ENCODE measurements at places on chromosomes 7 and 10.

DNA sequence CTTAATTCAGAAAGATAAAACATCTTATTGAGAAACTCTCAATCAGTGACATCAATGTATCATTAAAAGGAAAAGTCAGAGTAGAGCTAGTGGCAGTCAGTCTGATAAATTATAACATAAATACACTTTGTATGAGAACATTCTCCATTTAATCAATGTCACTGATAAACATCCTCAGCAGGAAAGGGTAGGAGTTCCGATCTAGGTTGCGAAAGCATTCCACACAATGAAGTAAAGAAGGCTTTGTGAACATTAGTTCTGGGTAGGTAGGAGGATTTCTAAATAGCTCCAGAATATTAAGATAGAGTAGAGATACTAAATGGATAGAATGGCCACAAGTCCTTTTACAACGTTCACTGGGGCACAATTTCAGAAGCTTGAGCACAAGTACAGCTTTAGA is 179.7 kb upstream of the MALRD1 start:
- no peak for DNase-seq

GRCh38 chr7:14717816-14718215 is 184.7 kb downstream of the DGKB start:
- no peak for DNase-seq

DNA sequence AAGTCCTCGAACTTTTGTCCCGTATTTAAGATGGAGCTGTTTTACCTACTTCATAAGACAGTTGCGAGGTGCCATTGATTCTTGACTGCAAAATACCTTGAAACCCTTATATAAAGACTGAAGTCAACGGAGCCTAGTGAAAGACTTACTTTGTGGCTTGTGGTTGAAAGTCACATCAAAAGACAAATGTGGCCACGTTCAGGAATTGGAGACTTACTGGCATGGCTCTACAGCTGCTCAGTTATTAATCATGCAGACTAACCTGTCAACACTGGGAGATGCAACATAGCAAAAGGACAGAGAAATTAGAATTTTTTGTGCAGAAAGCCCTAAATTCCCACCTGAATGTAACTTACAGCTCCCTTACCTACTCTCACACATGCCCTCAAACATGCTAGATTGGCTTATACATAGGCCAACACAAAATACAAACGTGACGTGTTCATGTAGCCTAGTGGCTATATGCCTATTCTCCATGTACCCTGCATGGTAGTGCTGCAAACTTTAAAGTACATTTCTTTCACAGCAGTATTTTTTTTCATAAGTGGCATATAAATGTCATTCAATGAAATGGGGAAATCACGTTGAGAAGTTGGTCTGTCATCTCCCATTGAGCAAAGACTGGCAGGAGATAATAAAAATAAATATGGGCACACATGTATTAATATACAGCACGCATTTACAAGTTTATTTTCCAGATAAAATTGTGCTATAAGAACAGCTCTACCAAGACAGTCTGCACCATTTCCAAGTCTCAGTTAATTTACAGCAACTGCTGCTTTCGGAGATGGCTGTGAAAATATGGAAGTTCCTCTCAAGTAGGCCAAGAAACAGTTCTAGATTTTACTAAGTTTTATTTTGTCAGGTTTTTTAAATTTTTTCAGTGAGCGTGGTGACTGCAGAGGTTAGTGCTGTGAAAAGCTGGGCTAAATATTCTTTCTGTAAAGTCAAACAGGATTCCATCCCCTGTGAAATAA is 170.4 kb upstream of the C7orf33 start:
- DNase-seq, result no peak

DNA sequence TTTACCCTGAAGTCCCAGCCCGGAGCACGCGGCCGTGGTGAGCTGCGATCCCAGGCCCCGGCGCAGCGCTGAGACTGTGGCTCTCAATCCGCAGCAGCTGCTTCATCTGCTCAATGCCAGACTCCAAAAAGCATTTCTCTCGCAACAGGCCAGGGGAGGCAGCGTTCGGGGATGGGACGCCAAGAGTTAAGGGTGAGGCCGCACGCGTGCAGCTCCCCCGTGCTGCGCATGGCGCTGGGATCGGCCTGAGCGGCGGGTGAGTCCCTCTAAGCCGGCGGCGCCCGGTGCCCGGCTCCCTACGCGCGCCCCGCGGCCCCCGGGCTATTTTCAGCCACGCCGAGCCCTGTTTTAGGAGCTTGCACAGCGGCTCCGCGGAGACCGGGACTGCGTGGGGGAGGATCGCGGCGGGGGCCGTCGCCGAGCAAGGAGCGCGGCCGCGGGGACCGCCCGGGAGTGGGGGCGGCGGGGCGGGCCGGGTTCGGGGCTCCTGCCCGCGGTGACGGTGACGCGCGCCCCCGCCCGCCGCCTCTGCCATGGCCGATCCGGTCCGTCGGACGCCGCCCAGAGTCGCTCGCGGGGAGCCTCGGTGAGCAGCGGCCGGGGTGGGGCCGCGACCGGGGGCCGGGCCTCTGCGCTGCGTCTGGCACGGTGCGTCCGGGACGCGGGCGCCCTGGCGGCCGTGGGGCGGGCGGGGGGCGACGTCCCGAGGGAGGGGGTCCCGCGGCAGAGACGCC is 29.4 kb upstream of the JAKMIP3 start:
- DNase-seq, result no peak

GRCh38 chr10:30806850-30807249 is 177.3 kb upstream of the LYZL2 start:
- DNase-seq, result no peak

GRCh38 chr10:28837613-28838390 is 160.5 kb downstream of the BAMBI start:
- no peak for DNase-seq

GRCh38 chr10:63633677-63634487 is 112.7 kb downstream of the REEP3 start:
- no peak for DNase-seq

GRCh38 chr10:23192712-23193434 is 761 bp downstream of the PTF1A start:
- DNase-seq, result no peak

- DNase-seq, result no peak
Observed at GRCh38 chr7:45973725-45974532, 52.9 kb upstream of the IGFBP3 start.

- DNase-seq, result no peak
Observed at GRCh38 chr7:135389971-135390370, 119.9 kb downstream of the CNOT4 start.

DNA sequence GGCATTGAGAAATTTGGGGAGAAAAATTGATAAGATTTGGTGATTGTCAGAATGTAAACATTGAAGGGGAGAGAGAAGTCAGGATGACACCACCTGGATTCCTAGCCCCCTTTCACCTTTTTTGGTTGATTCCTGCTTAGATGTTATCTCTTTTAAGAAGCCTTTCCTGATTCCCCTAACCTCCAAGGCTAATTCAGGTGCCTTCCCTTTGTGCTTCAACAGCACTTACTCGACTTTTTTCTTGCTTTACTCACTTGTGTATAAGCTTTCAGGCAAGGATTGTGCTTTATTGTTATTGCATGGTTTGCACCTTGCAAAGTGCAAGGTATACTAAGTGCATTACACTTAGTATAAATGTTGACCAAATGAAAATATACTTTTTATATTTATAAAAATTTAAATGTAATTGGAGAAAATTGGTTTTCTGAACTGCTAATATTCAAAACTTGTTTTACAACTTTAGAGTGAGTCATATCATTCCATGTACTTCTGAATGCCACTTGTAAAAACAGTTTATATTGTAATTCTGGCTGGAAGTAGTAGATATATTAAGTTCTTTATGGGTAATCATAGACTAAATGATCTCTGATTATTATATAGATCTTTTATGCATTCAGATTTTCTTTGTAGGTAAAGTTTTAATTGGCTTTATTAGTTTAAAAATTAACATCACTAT is 13.2 kb downstream of the SHOC2 start:
- DNase-seq, result no peak

DNA sequence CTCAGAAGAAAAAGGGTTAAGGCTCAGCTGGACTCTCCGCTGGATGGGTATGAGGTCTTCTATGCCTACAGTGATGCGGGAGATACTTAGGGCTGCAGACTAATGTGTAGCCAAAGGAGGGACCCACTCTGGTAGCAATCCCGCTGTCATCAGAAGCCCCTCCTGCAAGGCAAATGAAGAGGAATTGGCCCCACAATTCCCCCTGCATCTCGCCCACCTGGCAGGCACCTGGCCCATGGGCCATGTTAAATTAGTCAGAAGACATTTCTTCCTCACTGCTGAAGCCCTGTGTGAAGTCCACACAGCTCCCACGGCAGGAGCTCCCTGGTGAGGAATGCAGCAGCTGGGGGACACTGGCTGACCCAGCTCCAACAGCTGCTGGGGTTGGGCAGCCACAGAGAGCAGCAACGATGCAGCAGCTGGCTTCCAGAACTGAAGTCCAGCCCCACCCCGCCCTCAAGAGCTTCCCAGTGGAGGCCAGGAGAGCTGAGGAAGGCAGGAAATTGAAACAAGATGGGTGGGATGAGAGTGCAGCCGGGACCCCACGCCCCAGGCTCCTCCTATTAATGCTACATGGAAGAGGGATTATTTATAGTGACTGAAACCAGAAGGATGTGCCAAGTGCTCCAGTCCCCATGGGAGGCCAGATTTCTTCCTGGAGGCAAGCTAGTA is 5.5 kb downstream of the VSTM4 start:
- DNase-seq, result no peak

DNA sequence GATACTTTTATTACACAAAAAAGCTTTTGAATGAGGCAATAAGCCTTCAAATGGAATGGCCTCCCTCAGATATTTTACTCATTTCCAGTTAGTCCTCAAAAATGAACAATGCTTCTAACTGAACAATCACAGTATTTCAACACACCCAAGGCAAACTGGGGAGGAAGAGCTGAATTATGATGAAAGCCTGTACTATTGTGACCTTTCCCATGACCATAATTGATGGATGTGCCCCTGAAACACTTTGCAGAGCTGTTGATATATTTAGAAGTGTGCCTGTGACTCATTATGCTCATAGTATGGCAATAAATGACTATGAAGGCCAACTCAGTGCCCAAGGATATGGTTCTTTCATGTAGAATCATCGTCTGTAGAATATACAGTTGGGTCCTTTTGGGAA is 248.1 kb downstream of the AHR start:
- DNase-seq, result no peak

- DNase-seq, result no peak
Observed at GRCh38 chr7:17633067-17633466, 307.2 kb downstream of the SNX13 start.

DNA sequence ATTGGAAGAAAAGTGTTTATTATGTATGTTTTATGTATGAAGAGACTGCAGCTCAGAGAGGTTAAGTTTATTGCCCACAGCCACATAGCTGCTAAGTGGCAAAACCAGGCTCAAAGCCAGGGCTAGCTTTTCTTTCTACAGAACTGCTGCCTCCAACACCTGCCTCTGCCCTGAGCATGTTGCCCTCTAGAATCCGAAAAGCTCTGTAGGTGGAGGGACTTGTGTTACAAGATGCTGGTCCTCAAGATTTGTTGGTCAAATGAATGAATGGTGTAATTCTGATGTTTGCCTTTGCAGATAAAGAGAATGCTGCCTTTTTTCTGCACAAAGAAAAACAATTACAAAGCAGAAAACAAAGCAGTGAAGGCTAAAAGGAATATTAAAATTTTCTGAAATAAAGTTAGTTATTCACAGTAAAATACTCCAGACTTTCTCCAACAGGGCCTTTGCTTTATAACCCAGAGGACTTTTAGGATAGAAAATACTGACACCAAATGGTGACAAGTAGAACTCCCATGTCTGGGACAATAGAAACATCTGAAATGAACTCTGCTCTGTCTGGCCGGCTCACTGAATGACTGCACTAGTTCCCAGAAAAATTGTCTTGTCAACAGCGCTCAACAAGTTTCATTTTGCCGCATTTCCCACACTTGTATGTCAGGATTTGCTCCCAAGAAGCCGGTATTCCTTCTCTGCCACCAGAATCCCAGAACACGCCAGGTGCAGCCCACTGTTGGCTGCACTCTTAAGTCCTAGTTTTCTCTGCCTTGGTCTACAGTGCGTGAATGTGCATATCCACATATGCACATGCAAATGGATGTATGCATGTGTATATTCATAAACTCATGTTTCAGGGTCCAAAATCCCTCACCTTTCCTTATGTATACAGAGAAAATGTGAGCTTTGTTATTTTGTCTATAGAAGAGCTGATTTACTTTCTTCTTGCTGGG is 11.0 kb upstream of the DNTT start:
- no peak for DNase-seq

- DNase-seq, result no peak
Observed at GRCh38 chr10:77514870-77515269, 122.7 kb downstream of the KCNMA1 start.

DNA sequence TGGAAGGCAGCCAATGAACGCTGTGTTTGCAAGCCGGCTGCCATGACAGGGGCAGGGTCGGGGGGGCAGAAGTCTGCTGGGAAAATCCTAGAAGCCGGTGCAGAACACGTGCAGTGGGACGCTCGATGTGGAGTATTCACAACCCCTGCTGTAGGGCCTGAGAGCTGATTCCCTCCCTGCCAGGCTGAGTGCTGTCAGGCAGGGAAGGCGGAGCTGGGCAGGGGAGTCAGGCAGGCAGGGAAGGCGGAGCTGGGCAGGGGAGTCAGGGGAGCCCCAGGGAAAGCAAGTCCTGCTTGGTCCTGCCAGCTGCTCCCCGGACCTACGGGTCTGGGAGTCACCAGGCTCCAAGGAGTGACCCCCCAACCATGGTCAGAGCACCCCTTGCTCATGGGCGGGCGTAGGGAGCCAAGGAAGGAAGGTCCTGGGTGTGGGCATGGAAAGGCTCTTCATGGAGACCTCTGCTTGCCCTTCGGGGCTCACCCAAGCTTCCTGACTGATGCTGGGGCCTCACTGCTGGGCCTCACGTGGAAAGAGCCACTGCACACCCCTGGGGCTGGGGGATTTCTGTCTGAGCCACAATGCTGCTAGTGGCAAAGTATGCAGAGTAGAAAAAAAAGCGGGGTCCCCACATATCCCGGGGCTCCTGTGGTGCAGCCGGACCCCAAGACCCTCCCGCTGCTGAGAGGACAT is 4.2 kb downstream of the CNPY1 start:
- DNase-seq, result no peak

DNA sequence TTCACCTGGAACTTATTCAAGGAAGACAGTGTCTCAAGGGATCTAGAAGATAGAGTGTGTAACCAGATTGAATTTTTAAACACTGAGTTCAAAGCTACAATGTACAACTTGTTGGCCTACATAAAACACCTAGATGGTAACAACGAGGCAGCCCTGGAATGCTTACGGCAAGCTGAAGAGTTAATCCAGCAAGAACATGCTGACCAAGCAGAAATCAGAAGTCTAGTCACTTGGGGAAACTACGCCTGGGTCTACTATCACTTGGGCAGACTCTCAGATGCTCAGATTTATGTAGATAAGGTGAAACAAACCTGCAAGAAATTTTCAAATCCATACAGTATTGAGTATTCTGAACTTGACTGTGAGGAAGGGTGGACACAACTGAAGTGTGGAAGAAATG is 10.9 kb downstream of the IFIT3 start:
- no peak for DNase-seq

DNA sequence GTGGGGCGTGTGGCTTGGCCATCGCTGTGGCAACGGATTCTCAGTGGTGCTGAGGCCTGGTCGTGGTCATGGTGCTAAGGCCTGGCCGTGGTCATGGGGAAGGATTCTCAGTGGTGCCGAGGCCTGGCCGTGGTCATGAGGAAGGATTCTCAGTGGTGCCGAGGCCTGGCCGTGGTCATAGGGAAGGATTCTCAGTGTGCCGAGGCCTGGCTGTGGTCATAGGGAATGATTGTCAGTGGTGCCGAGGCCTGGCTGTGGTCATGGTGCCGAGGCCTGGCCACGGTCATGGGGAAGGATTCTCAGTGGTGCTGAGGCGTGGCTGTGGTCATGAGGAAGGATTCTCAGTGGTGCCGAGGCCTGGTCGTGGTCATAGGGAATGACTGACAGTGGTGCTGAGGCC is 327.9 kb downstream of the ADARB2 start:
- no peak for DNase-seq

GRCh38 chr7:45102785-45103712 is 8.4 kb downstream of the TBRG4 start:
- no peak for DNase-seq
